ENCODE measurements at places on chromosomes 2 and 18. TPM values are rescaled to one million over a fixed set of nuclear protein-coding genes. Genes with fewer than 3 reads are reported as not detected.

TMEM182 gene
- 3.2 TPM for total RNA-seq

DNA sequence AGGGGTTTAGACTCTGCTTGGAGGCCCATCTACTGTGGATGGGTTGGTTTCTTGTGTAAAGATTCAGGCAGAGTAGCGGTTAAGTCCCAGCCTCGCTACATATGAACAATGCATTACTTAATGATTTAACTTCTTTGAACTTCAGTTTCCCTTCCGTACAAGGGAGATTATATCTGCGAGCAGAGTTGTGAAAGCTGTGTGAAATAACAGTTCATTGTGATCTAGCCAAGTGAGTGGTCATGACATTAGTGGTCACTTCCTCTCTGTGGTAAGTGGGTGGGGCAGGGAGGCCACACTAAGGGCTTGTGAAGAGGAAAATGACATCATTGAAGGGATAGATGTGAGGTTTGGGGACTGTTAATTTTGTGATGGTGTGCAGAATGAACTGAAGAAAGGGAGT, 14.1 kb upstream of the MEX3C start:
- DNase-seq: peak; percentile 33
- H3K27ac ChIP-seq: no peak overlapping the region
- no peak overlapping the region for H3K4me3 ChIP-seq
- no peaks in the 10 kb centered on the region for H3K36me3 ChIP-seq
- no peaks in the 10 kb centered on the region for H3K4me1 ChIP-seq
- H3K27me3 ChIP-seq: no peaks in the 10 kb centered on the region

FSIP2 gene
- total RNA-seq: 1.4 TPM

DNA sequence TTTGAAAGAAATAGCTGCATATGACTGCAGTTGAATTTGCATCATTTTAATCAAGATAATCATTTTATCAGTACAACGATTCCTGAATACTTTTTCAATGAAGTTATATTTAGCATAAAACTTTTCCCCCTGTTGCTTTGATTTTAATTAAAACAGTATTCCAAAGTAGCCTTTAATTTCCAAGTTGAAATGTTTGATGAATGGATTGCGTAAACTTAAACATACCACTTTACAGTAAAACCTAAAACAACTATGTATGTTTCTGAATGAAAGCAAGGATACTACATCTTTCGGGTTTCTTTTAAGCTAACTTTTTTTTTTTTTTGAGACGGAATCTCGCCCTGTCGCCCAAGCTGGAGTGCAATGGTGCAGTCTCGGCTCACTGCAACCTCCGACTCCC, 1.4 kb downstream of the SPAST start:
- H3K4me1 ChIP-seq: peaks cover 23% of the 10 kb centered on the region
- H3K27me3 ChIP-seq: no peaks in the 10 kb centered on the region
- H3K36me3 ChIP-seq: no peaks in the 10 kb centered on the region
- peak overlapping the region; percentile 92 for H3K27ac ChIP-seq
- no peak for DNase-seq
- peak overlapping the region; percentile 75 for H3K4me3 ChIP-seq

ANKRD29 gene
- 8.6 TPM for total RNA-seq

- no peak overlapping the region for H3K27ac ChIP-seq
- H3K4me1 ChIP-seq: no peaks in the 10 kb centered on the region
- no peak overlapping the region for H3K4me3 ChIP-seq
- no peaks in the 10 kb centered on the region for H3K36me3 ChIP-seq
- no peaks in the 10 kb centered on the region for H3K27me3 ChIP-seq
Measured at GRCh38 chr2:11923935-11924334, 177.5 kb downstream of the LPIN1 start.

- no peaks in the 10 kb centered on the region for H3K4me1 ChIP-seq
- DNase-seq: no peak
- no peak overlapping the region for H3K27ac ChIP-seq
- no peak overlapping the region for H3K4me3 ChIP-seq
- no peaks in the 10 kb centered on the region for H3K27me3 ChIP-seq
Measured at GRCh38 chr18:35826477-35826876, 146.0 kb upstream of the RMP24 start.

AFG3L2 gene
- total RNA-seq: 41.0 TPM

DNA sequence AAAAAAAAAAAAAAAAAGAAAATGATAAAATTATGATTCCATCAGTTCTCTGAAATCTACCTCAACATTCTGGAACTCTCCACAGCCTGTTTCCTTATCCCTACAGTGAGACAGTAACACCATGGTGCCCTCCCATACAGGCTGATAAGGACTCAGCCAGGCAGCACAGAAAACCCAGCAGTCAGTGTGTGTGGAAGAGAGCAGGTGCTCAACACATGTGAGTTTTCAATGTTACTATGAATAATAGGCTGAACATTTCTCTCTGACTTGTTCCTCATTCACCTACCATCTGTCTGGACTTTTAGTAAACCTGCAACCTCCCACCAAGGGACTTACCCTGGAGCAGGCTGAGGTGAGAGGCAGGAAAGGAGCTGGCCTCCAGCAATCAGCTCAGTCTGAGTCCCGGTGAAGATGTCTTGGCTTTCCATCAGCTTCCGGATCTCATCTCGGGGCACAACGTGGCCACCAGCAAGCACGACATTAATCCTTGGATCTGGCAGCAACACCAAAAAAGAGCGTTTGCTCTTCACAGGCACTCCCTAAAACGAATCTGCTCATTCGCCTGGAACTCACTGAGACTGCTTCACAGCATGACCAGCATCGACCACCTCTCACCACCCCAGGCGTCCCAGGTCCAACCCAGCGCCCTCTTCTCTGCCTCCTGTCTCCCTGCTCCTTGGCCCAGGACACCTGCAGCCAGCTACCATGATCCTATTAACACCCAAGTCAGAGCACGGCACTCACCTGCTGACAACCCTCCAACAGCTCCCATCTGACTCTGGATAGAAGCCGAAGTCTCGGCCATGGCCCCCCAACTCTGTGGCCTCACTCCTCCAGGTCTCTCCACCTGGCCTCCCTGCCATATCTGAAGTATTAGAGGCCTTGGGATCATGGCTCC, 16.5 kb downstream of the PASK start:
- no peaks in the 10 kb centered on the region for H3K27me3 ChIP-seq
- no peak overlapping the region for H3K4me3 ChIP-seq
- no peak for DNase-seq
- no peaks in the 10 kb centered on the region for H3K4me1 ChIP-seq

- H3K27ac ChIP-seq: no peak overlapping the region
- DNase-seq: no peak
- H3K27me3 ChIP-seq: no peaks in the 10 kb centered on the region
- no peak overlapping the region for H3K4me3 ChIP-seq
Measured at GRCh38 chr2:36289731-36290130, 65.8 kb upstream of the CRIM1 start.

DNA sequence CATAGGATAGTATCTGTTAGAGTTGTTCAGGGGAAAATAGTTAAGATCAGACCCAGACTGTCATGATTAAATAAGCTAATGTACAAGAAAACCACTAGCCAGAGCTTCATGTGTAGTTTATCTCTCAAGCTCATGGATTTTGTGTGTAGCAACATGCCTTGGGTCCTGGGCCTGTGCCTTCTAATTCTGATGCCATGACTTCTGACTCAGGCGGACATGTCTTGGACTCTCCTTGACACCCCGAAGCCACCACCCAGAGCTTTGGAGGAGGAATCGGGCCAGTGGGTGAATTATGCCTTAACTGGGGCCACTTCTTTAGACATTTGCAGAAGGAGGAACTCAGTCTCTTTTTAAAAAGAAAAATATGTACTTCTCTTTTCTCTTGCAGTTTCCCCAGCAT, 68.7 kb downstream of the NPAS2 start:
- no peaks in the 10 kb centered on the region for H3K36me3 ChIP-seq
- DNase-seq: no peak
- no peak overlapping the region for H3K27ac ChIP-seq
- H3K27me3 ChIP-seq: no peaks in the 10 kb centered on the region
- H3K4me3 ChIP-seq: no peak overlapping the region

MSTN gene
- 1.1 TPM for total RNA-seq

DNA sequence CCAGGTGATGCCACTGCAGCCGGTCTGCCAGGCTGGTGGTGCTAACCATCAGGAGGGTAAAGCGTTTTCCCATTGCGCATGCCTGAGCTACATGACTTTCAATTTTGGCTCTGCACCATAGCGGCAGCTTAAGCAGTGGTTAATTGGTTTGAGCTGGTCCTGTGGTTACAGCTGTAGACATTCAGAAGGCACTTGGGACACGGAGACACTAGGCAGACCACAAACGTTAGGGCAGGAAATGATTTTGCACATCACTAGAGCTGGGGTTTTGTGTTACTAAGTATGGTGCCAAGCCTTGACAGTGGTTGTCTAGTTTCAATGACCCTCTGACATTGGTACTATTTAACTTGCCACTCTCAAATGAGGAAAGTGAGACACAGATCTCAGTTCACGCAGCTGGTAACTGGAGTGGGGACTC, 28.9 kb upstream of the CNOT11 start:
- H3K27ac ChIP-seq: no peak overlapping the region
- H3K4me1 ChIP-seq: no peaks in the 10 kb centered on the region
- no peak for DNase-seq
- no peaks in the 10 kb centered on the region for H3K27me3 ChIP-seq
- no peak overlapping the region for H3K4me3 ChIP-seq

DNA sequence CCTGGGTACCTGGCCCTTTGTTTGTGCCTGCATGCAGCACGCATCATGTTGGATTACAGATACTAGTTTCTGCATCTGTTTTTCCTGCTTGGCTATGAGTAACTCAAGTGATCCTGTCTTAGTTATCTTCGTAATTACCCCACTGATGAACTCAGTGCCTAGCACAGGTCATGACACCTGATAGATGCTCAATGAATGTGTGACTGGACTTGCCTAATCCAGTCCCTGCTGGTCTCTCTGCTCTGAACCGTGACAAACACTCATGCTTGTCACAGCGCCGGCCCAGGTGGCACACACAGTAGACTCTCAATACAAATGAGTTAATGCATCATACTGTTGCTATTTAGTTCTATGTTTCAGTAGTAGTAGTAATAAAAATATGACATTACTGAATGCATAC, 31.2 kb upstream of the NTSR2 start:
- no peak for DNase-seq
- H3K36me3 ChIP-seq: no peaks in the 10 kb centered on the region
- H3K4me3 ChIP-seq: no peak overlapping the region
- peaks cover 21% of the 10 kb centered on the region for H3K4me1 ChIP-seq
- no peaks in the 10 kb centered on the region for H3K27me3 ChIP-seq
- peak overlapping the region; percentile 50 for H3K27ac ChIP-seq

DNA sequence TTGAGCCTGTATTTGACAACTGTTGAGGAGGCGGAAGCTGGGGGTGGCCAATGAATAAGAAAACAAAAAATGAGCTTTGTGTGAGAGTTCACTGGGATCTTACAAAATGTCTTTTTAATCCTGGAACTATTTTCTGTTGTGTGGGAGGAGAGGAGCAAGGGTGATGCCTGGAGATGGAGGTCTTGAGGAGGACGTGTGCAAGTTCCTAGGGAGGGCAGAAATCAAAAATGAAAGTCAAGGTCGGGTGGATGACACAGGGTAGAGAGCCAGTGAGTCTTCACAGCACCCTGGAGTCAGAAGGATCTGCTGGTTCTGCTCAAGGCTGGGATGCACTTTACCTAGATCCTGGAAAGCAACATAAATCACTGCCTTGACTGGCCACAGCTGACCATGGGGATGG, 180.3 kb upstream of the PKDCC start:
- H3K4me1 ChIP-seq: no peaks in the 10 kb centered on the region
- H3K27ac ChIP-seq: peak overlapping the region; percentile 63
- no peaks in the 10 kb centered on the region for H3K36me3 ChIP-seq
- H3K27me3 ChIP-seq: no peaks in the 10 kb centered on the region

GRCh38 chr2:100292022-100292580, 30.2 kb downstream of the LONRF2 start:
- H3K36me3 ChIP-seq: peaks cover 26% of the 10 kb centered on the region
- no peaks in the 10 kb centered on the region for H3K27me3 ChIP-seq
- peaks cover 48% of the 10 kb centered on the region for H3K4me1 ChIP-seq
- peak overlapping the region; percentile 94 for H3K27ac ChIP-seq
- no peak overlapping the region for H3K4me3 ChIP-seq
- peak; percentile 95 for DNase-seq

SPC25 gene
- 1.7 TPM for total RNA-seq

TXNDC2 gene
- total RNA-seq: 0.17 TPM

DNA sequence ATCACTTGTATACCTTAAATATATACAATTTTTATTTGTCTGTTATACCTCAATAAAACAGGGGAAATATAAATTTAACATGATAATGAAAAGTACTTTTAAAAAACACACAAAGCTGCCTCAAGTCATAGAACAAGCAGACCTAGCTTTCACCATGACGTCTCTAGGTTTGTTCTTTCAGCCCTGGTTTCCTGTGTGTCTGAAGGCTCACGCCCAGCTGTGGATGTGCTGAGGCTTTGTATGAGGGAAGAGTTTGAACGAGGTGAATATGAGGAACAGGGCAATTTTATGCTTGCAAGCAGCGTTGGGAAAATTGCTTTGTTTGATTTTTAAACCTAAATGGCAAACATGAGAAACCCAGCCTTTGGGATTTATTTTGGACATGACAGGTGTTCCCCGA, 15.3 kb downstream of the SH3RF3 start:
- no peaks in the 10 kb centered on the region for H3K27me3 ChIP-seq
- H3K4me3 ChIP-seq: no peak overlapping the region
- no peaks in the 10 kb centered on the region for H3K36me3 ChIP-seq
- DNase-seq: no peak

- DNase-seq: peak; percentile 76
- no peaks in the 10 kb centered on the region for H3K27me3 ChIP-seq
- H3K4me1 ChIP-seq: peaks cover 9% of the 10 kb centered on the region
- no peak overlapping the region for H3K4me3 ChIP-seq
- H3K27ac ChIP-seq: peak overlapping the region; percentile 4
Measured at GRCh38 chr18:22563164-22563583, 145.5 kb upstream of the CTAGE1 start.

FAM110C gene
- total RNA-seq: 9.9 TPM

ERFE gene
- total RNA-seq: not detected

- no peak overlapping the region for H3K4me3 ChIP-seq
- no peaks in the 10 kb centered on the region for H3K27me3 ChIP-seq
- H3K4me1 ChIP-seq: peaks cover 26% of the 10 kb centered on the region
- H3K27ac ChIP-seq: no peak overlapping the region
- no peak for DNase-seq
Measured at GRCh38 chr2:120759543-120760331, 24.1 kb downstream of the GLI2 start.

CXCR1 gene
- total RNA-seq: 0.68 TPM

DNA sequence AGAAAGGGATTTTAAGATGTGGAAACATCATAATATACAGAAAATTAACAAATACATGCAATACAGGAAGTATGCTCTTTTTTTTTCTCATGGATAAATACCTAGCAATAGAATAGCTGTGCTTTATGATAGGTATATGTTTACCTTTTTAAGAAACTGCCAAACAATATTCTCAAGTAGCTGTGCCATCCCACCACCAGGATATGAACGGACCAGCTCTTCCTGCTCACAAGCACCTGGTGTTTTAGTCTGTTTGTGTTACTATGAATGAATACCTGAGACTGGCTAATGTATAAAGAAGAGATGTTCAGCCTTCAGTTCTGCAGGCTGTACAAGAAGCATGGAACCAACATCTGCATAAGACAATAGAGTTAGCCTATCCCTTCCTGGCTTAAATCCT, 19.9 kb upstream of the UGT1A8 start:
- H3K27me3 ChIP-seq: peaks cover 9% of the 10 kb centered on the region
- H3K27ac ChIP-seq: no peak overlapping the region
- no peak for DNase-seq
- H3K4me3 ChIP-seq: no peak overlapping the region
- H3K36me3 ChIP-seq: no peaks in the 10 kb centered on the region

Measured in adrenal gland (tissue), 19 donors.